Fibroblast of gingiva (primary cell): ENCODE measurements at places on chromosomes 7 and 10.

- no peak for DNase-seq
Measured at GRCh38 chr10:25102147-25102822, 72.5 kb upstream of the GPR158 start.

DNA sequence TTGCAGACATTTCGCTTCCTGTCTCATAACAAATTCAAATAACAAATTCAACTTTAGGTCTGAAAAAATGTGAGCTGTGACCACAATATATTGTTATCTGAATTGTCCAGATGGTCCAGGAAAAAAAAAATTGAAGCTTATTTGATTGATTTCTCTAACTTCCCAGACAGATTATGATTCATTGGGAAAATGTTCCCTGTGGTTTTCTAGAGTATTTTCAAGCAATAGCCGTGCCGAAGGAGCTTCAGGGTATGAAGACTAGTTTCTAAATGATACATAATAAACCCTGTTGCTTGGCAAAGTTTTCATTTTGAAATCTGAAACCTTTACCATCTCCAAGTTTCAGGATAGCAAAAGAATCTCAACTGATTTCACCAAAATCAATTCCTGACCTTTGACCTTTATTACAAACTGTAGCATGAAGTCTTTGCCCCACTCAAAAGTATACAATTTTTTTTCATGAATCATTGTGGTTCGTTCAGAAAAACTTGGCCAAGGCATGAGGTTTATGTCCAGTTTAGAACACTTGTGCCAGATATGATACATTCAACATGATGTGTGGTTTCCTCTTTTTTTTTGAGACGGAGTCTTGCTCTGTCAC lies 109.9 kb downstream of the JCAD start:
- DNase-seq, result peak; percentile 93

DNA sequence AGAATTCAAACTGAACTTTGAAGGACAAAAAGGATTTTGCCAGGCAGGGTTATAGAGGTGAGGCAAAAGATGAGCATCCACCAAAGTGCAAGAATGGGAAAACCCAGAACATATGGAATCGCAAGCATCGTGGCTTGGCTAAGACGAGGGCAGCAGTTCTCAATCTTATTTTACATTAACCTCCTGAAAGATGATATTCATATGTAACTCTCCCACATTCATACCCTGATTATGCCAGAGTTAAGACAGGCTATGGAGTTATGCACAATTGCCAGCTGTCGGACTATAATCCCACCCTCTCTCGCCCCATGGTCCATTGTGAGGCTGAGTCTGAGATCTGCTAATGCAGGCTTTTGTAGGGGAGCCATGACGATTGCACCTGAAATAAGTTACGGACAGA lies 21.2 kb upstream of the ASAH2 start:
- DNase-seq, result no peak

GRCh38 chr7:1500064-1500807 lies 4.0 kb downstream of the INTS1 start:
- no peak for DNase-seq

DNA sequence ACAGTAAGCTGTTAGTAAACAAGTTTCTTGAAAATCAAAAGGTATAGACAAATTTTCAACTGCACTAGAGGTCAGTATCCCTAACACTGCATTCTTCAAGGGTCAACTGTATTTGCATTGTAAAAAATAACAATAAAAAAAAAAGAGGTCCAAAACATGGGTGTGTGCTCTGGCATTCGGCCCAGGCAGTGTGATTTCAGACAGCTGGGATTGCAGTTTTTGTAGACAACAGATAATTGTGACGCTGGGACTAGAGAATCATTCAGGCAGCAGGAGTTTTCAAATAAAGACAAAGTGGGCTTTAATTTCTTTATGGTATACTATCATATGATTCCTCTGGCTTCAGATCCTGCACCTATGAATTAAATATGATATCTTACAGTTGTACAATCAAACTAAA lies 543.2 kb upstream of the SEMA3D start:
- peak; percentile 25 for DNase-seq

DNA sequence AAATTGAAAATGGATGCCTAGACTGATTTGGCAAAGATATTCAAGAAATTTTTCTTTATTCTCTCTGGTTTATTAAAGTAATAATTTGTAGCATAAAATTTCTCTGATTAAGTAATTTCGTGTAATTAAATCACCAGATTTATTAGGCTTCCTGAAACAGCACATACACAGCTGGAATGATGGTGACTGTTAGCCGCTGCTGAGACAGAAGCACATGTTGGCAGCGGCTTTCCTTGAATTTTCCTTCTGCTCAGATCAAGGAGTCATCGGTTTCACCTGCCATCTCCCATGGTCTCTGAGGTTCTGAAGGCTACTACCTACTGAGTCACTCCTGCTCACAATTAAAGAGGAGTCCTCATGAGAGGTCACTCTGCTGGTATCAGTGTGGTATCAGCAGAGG lies 101.5 kb downstream of the GFRA1 start:
- no peak for DNase-seq

DNA sequence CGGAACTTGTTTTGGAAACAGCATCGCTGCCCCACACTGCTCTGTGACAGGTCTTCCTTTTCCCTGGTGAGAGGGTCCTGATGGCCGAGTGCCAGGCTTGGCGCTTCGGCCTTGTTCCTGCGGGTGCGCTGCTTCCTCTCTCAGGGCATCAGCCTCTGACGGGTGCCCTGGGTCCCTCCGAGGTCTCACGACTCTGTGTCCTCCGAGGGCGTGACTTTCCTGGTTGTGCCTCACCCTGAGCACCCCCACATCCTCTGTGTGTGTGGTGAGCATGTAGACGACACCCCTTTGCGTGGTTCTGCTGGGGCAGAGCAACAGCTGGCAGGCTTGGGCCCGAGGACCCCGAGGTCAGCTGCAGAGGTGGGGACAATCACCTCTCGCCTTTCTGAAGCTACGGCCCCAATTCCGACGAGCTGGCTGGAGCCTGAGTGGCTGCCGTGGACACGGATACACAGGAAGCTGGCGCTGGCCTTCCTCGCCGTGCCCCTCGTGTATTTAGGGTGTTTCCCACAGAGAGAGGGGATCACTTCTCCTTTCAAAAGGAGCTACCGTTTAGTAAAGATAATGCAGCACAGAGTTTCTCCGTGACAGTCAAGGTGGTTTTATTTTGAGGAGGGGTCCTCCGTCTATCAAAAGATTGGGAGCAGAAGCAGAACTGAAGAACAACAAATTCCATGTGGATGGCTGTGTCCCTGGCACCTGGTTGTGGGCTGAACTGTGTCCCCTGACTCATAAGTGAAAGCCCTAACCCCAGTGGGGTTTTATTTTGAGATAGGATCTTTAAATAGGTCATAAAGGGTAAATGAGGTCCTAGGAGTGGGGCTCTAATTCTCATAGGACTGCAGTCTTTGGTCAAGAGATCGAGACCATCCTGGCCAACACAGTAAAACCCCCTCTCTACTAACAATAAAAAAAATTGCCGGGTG lies 36.2 kb upstream of the PITRM1 start:
- DNase-seq, result no peak

- DNase-seq, result no peak
Measured at GRCh38 chr10:116429288-116429977, 1.8 kb downstream of the PNLIPRP3 start.

DNA sequence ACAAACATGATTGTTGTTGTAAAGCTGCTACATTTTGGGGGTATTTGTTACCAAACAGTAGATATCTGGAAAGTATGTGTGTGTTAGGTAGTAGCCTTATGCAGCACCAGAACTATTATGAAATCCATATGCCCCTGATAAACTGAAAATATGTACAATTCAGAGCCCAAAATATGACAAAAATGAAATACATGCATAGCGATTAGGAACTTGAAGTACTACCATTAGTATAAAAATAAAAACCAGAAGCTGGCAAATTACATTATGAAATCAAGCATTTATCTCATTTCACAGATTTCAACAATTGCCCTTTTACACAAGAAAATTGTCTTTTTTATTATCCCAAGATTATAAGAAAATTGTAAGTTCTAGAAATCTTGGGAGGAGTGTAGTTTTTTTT lies 33.9 kb downstream of the SLC26A5 start:
- DNase-seq, result no peak

DNA sequence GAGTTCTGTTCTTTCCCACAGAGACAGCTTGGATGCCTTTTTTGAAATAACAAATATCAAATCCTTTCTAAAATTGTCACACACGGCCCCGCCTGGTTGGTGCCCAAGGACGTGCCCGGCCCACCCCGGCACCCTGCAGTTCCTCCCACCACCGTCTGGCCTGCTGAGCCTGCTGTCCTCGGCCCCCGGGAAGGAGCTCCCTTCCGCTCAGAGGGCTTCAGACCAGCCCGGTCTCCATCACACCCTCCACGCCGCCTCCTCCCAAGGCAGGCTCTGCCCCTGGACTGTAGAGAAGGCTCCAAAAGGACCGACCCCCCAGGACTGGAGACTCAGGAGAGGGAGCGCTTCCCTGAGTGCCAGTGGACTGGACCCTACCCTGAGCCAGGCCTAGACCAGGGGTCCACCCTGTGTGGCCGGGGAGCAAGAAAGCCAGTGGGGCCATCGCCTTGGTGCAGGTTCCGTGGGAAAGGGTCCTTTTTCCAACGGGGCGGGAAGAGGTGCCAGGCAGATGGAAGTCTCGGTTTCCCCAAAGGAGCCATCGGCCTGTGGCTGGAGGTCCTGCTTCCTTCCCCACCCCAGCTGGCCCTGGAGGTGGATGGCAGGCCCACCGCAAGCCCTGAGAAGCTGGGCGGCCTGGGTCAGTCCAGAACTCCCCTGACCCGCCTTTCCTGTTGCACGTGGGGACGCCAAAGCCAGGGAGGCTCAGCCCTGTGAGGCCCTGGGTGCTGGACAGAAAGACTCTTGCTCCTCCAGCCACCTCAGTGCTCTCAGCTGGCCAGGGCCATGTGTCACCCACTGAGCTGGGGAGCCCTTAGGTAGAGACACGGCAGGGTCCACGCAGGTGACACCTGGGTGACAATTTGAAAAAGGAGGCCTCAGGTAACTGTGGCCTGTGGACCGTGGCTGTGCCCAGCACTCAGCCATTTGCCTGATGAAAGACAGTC lies 69.8 kb downstream of the PWWP2B start:
- no peak for DNase-seq

DNA sequence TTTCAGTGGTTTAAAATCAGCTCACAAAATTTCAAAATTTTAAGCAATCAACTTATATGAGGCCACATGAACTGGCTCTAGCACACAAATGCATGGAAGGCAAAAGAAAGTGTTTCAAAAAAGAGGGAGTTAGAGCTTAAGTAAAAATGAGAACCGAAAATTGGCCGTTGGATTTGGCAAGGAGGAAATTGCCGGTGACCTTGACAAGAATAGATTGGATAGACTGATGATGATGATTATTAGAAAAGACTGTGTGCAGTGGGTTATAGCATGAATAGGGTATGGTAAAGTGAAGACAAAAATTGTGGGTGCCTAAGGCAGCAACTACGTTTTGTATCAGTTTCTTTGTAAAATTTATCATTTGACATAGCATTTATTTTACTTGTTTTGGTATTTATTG lies 175.7 kb downstream of the SEMA3D start:
- no peak for DNase-seq

- DNase-seq, result no peak
Measured at GRCh38 chr7:156780724-156781455, 112.1 kb downstream of the LMBR1 start.

DNA sequence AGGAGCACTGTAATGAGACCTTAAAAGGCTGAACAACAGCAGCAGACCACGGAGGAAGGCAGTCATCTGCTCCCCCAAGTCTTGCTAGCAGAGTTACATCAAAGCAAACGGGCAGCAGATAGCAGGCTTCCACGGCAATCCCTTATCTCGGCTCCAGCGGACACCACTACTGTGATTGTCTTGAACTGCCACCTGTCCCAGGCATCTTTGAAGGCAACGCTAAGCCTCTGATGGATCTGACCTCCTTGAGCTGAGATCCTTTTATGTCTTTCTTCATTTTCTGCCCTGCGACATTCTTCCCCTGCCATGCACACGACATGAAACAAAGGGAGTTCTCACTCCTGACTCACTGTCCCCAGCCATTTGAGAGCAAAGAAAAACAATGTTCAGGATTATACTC lies 111.7 kb downstream of the GLI3 start:
- DNase-seq, result no peak

DNA sequence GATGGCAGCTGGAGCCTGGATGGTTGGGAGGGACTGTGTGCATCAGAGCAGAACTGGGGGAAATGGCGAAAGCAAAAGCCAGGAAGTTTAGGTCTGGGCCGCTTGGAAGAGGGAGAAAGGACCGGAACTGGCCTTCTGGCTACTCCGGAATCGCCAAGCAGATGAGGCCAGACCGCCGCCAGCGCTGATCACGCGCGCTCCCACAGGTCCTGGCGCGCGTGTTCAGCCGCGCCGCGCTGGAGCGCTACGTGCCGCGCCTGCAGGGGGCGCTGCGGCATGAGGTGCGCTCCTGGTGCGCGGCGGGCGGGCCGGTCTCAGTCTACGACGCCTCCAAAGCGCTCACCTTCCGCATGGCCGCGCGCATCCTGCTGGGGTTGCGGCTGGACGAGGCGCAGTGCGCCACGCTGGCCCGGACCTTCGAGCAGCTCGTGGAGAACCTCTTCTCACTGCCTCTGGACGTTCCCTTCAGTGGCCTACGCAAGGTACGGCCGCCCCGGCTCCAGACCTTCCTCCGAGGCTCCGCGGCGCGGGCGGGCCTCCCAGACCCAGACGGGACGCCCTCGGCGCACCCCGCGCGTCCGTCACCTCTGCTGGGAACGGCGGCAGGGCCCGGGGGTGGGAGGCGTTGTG lies 2.0 kb downstream of the CYP26C1 start:
- DNase-seq, result peak; percentile 18

DNA sequence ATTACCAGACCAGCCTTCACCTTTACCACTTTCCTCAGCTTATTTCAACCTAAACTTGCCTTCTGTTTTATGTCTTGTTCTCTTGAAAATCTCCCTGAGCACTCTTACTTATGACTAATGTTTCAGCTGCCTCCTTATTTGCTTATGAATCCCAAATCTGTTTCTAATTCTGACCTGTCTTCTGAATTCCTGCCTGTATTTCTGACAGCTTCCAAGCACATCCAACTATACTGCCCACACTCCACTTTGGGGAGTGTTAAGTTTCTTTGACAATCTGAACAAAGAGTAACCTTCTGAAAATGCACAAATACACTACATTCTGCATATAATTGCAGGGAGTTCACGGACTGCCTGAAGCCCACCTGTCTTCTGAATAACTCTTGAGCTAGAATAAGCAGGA lies 48.7 kb downstream of the ARMC3 start:
- DNase-seq, result peak; percentile 5

- DNase-seq, result no peak
Measured at GRCh38 chr7:45606050-45606449, 31.9 kb downstream of the ADCY1 start.

- peak; percentile 93 for DNase-seq
Measured at GRCh38 chr10:122263971-122264370, 7.1 kb upstream of the BTBD16 start.

GRCh38 chr10:7659560-7659959 lies 7.2 kb downstream of the ITIH5 start:
- DNase-seq, result no peak

- no peak for DNase-seq
Measured at GRCh38 chr7:33601101-33601500, 304.2 kb upstream of the BMPER start.

- DNase-seq, result no peak
Measured at GRCh38 chr10:131810805-131811629, 89.8 kb upstream of the PPP2R2D start.

- no peak for DNase-seq
Measured at GRCh38 chr7:22043367-22043766, 97.7 kb upstream of the CDCA7L start.
